Karpas-422 (cell line): ENCODE measurements at places on chromosomes 16 and 17.

- DNase-seq, result no peak
These were observed 9.1 kb downstream of the LDHD start for GRCh38 chr16:75107505-75107904.

DNA sequence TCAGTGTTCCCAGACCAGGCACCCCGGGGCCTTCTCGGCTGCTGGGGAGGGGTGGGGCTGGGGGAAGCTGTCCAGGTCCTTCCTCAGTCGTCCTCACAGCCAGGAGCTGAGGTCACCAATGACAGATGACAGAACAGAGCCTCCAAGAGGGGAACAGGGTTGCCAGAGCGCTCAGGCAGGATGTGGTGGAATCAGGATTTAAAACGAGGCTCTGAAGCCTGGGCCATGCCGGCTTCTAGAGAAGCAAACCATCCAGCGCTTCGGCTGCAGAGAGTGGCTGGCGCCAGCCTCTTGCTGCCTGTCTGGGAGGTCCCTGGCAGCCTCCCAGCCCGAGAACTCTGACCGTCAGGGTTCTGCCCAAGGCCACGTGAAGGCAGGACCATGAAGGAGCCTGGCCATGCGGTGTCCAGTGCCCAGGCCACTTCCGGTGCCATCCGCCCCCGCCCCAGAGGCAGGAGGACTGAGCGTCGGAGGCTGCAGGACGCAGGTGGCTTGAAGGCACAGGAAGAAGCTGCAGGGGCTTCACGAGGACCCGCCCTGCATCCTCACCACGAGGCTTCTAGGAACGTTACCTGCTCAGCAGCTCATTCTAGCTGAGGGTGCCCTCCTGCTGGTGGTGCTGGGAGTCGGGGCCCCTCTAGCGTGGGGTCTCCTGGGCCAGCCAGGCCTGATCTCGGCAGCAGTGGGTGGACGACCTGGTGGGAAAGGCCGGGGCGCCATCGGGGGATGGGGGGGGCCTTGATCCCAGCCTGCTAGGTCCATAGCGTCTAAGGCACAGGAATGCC is 78.5 kb downstream of the KLHDC4 start:
- no peak for DNase-seq

GRCh38 chr17:28004344-28004743 is 38.1 kb upstream of the NLK start:
- no peak for DNase-seq

- DNase-seq, result no peak
These were observed 52.2 kb downstream of the BCAS3 start for GRCh38 chr17:60729854-60730253.

- no peak for DNase-seq
These were observed 38.9 kb downstream of the TRIM37 start for GRCh38 chr17:59067756-59068155.

GRCh38 chr16:4686497-4687210 is 6.7 kb upstream of the NUDT16L1 start:
- DNase-seq, result no peak
